AML-193 (cell line): ENCODE measurements at places on chromosomes 5 and 9.

- DNase-seq: no peak
Observed at GRCh38 chr5:59485107-59485506, 408.4 kb downstream of the PDE4D start.

- DNase-seq: no peak
Observed at GRCh38 chr5:83313436-83313835, 158.1 kb upstream of the VCAN start.

GRCh38 chr5:95930141-95930930, 31.3 kb downstream of the ELL2 start:
- DNase-seq: no peak

GRCh38 chr9:70106571-70106970, 62.9 kb downstream of the MAMDC2 start:
- no peak for DNase-seq

DNA sequence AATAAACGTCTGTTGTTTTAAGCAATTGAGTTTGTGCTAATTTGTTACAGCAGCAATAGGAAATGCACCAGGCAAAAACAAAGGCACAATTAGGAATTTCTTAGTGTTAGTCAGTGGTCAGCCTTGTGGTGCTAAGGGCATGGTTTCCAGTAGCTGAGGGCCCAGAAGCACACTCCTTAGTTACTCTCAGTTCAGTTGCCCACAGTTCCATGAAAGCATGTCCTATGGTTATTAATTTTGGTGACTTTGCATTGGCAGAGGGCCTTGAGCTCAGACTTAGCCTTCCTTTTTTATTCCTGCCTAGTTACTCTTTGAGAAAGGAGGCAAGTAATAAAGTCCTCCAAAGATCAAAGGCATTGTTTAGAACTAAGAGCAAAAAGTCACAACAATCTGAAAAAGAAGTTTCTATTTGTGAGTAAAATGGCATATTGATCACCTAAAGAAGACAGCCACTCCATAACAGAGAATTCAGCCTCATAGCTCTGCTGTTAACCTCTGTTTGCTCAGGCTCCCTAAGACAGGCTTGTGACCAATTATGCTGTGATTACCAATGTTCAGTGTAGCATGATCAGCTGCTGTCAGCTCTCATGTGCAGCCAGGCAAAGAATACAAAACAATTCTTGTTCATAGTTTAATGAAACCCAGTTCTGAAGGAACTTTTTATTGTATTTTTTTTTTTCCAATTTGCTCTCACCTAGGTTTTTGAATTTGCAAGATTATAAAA, 57.0 kb upstream of the MROH2B start:
- no peak for DNase-seq

GRCh38 chr5:108747111-108747773, 455 bp upstream of the FER start:
- no peak for DNase-seq

GRCh38 chr5:115571441-115571878, 26.9 kb upstream of the FEM1C start:
- no peak for DNase-seq

GRCh38 chr5:171850324-171850947, 64.8 kb downstream of the SMIM23 start:
- peak; percentile 39 for DNase-seq

- no peak for DNase-seq
Observed at GRCh38 chr5:173964506-173964905, 24.5 kb upstream of the C5orf47 start.

GRCh38 chr9:92098638-92099037, 16.6 kb downstream of the SPTLC1 start:
- DNase-seq: no peak

DNA sequence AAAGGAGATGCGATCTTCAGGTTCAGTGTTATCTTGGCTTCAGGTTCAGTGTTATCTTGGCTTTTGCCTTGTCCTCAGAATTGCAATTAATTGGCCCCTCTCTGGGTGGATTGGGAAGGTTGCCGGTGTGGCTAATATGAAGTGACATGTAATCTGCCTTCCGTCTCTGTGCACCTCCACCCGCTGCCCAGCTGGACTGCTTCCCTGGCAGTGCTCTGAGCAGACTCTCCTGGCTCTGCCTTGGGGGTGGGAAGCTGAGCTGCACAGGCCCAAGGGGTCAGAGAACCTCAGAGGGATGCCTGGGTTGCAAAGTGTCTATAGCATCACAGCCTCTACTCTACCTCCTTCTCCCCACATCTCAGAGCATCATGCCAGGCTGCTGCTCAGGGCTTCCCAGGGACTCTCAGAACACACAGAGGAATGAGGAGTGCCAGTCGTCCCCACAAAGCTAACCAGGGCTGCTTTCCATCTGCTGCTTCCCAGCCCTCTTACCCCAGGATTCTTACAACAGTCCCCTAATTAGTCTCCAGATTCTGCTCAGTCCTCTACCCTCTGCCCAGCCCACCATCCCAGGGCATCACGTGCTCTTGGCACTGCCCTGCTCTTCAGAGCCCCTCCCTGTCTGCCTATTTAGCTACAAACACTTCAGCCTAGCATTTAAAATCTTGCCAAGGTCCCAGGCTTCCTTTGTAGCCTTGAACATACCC, 54.4 kb upstream of the AFAP1L1 start:
- no peak for DNase-seq

DNA sequence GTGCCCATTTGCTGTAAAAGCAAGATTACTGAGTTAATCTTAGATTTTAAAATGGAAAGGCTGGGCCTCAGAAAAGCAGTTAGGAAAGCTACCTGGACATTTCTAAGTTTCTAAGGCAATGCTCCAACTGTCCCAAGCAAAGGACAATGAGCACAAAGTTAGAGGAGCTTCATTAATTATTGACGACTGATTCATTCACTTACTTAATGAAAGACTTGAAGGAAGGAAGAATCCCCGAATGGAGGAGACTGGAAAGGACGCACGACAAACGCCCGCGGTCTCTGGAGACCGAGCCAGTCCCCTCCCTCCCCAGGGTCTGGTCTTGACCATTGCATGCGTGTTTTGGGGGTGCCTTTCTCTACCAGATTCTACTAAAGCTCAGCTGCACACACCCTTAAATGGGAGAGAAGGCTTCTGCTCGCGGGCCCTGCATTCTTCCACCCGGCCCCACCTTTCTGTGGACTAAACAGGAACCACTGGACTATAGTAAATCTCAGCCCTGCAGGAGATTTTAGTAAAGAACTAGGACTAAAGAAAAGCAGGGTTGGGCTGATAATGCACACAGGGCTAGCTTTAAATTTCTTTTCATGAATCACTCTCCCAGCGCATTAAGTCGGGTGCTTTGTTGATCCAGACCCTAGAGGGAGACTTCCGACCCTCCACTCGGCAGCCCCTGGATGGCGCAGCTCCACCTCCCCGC, 44.8 kb downstream of the CTSL start:
- DNase-seq: no peak

- no peak for DNase-seq
Observed at GRCh38 chr5:112485934-112486355, 66.9 kb upstream of the EPB41L4A start.

DNA sequence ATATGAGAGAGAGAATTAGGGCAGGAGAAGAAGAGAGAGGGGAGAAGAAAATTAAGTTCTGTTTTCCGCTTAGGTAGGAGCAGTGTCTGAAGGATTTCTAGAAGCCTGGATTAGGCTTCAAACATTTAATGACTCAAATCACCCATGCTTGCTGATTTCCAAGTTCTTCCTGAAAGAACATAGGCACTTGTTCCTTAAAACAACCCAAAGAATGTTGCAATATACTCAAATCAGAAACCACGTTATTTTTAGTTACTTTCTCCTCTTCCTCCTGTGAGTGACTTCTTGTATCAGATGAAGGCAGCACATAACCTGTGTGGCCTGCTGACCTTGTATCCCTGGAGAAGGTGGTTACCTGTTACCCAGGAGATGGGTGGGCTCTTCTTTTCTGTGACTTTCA, 351.5 kb upstream of the KLF4 start:
- DNase-seq: no peak

- no peak for DNase-seq
Observed at GRCh38 chr5:113068559-113068958, 92.0 kb downstream of the DCP2 start.

GRCh38 chr9:116589392-116590354, 97.4 kb upstream of the TRIM32 start:
- DNase-seq: peak; percentile 63

GRCh38 chr9:10612641-10613398, at the start of gene PTPRD:
Gene PTPRD (minus strand): TSS chr9:10613002.
- DNase-seq: no peak

- DNase-seq: no peak
Observed at GRCh38 chr9:133707065-133707762, 30.9 kb downstream of the SARDH start.

- no peak for DNase-seq
Observed at GRCh38 chr5:59542851-59543820, 350.4 kb downstream of the PDE4D start.

GRCh38 chr5:133930061-133930812, 38.2 kb downstream of the C5orf15 start:
- DNase-seq: no peak

GRCh38 chr5:146130440-146131045, 25.2 kb upstream of the PLAC8L1 start:
- DNase-seq: peak; percentile 65

DNA sequence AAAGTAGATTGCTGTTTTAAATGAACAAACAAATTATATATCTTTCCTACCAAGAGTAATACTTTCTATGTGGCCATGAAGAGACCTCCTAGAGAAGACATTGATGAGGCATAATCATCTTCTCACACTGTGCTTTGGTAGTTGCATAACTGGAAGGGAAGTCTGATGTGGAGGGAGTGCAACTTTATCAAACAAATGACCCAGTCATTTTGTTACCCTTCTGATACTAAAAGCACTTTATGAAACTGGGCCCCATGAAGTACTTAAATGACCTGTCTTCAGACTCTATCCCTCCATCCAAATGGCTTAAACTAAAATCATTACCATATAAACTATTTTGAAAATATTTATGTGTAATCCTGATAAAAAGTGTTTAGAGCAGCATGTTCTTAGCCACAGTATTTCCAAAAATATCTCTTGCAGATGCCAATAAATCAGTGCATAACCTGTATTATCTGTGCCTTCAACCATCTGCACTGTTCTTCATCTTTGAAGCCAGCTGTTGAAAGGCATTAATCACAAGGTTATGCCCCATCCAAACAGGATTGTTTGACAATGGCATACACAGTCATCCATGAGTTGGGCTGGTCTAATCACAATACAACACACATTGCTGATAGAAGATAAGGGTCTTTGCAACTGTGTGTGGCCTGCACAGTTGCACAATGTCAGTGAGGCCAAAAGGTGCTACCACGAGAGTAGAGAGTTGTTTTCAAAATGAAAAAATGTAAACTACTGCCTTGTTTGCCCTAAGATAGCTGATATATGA, 31.9 kb upstream of the MIER3 start:
- no peak for DNase-seq

- no peak for DNase-seq
Observed at GRCh38 chr9:127714951-127715469, 453 bp downstream of the PTRH1 start.

GRCh38 chr9:98917746-98918487, 25.8 kb upstream of the COL15A1 start:
- DNase-seq: no peak

- DNase-seq: no peak
Observed at GRCh38 chr9:89661956-89662717, 57.3 kb downstream of the GADD45G start.

GRCh38 chr5:54883374-54884194, 101.8 kb downstream of the ESM1 start:
- DNase-seq: no peak

- DNase-seq: no peak
Observed at GRCh38 chr5:111311666-111312065, 87.5 kb downstream of the CAMK4 start.

GRCh38 chr5:14810282-14810681, 61.3 kb downstream of the ANKH start:
- no peak for DNase-seq

DNA sequence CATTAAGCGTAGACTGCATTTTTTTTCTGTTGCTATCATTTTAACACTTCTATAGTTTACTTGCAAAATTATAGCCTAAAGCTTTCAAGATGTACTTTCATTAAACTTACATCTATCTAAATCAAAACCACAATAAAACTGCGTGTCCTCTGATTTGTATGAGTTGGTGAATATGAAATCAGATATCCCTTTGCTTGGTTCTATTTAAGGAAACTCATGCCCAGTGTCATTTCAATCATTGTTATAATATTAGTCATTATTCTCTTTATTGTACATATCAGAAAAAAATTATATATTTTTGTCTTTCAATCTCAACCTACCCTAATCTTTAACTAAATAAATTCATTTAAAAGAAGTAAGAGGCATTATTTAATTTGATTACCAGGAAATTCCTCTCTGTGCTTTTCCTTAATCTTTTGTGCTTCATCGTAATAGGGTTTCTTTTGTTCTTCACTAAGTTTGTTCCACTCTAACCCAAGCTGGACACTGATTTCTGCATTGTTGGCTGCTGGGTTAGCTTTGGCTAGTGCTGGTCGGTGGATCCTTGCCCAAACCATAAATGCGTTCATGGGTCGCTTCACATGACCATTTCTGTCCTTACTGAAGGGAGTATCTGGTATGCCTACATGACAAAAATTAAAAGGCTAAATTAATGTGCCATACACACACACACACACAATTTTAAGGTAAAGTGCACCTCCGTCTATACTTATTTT, 3.8 kb downstream of the SOX30 start:
- DNase-seq: no peak

GRCh38 chr5:74460694-74461093, 179.8 kb downstream of the ENC1 start:
- DNase-seq: no peak

- no peak for DNase-seq
Observed at GRCh38 chr5:170120576-170120975, 14.9 kb downstream of the FOXI1 start.

DNA sequence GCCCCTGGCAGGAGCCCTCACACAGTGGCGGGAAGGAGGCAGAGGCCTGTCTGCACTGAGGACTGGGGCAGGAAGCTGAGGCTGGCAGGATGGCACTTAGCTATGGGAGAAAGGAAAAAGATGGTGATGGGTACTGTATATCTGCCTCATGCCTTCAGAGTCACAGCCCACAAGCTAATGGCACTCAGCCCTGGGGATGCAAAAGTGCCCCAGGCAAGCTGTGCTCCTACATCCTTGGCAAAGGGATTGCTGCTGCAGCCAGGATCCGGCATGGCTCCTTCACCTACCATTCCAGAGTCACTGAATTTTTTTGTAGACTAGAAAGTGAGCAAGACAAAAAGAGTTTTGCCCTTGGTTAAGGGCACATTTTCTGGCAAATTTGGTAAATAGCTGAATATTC, 8.7 kb downstream of the ACSL6 start:
- no peak for DNase-seq

DNA sequence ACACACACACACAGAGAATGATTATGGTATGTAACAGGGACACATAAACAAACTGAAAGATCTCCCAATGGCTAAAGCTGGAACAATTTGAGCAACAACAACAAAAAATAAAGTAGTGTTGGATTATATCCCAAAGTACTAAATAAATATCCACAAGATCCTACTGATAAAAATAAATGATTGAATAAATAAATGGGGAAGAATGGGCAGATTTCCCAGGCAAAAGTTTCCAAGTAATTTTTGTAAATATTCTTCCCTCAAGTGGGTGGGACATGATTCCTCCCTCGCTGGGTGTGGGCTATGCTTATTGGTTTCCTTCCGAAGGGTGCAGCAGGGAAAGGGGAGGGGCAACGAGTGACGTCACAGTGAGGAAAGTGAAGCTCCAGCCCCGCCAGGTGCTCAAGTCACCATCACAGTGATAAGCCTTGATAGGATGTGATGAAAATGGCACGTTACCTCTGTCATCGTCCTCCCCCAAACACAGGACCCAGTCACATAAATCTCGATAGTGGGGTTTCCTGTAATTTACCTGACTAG, 295.3 kb downstream of the DRD1 start:
- no peak for DNase-seq
